ENCODE measurements at places on chromosomes 5 and 9. TPM values are rescaled to one million over a fixed set of nuclear protein-coding genes. Genes with fewer than 3 reads are reported as not detected.

DNA sequence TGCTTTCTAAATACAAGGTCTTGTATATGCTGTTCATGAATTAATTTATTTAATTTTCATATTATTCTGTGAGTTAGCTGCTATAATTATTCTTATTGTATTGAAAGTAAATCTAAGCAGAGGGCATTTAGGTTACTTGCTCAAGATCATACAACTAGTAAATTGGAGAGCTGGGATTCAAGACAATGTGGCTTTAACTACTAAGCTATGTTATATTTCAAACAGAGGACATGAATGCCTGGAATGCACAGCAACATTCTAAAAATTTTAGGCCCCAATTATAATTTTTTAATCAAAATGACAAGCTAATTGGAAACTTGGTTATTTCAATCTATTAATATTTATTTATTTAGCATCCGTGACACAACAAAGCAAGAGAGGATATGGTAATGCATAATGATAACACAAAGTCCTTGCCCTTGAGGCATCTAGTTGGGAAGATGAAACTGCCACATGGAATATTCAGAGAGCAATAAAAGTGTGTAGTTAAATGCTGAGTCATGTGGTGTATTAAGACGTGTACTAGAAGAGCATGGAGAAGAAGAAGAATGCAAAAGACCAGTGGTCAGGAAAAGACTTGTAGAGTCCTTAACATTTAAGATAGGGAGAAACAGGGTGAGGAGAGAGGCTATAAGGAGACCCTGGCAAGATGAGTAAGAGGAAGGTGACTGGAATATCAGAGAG lies 24.4 kb downstream of the CTXN3 start:
- DNase-seq, result no peak

- DNase-seq, result no peak
Observed at GRCh38 chr9:90801241-90801972, at the start of gene SYK. Gene SYK, plus strand, starts transcription at chr9:90801819. Its CDS starts 42,080 bp downstream, at chr9:90843899.

DNA sequence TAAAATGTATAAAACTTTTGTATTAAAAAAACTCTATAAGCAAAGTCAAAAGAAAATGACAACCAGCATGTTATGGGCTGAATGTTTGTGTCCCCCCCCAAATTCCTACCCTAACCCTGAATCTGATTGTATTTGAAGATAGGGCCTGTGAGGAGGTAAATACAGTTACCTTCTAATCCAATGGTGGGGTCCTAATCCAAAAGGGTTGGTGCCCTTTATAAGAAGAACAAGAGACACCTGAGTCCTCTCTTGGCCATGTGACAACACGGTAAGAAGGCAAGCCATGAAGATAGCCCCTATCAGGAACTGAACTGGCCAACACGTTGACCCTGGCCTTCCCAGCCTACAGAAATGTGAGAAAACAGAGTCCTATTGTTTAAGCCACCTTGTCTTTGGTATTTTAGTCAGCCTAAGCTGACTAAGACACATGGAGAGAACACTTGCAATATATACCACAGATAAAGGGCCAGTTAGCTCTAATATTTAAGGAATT lies 49.7 kb upstream of the AKNA start:
- DNase-seq, result no peak

GRCh38 chr5:131366428-131366827 lies 102.6 kb downstream of the CDC42SE2 start:
- no peak for DNase-seq

DNA sequence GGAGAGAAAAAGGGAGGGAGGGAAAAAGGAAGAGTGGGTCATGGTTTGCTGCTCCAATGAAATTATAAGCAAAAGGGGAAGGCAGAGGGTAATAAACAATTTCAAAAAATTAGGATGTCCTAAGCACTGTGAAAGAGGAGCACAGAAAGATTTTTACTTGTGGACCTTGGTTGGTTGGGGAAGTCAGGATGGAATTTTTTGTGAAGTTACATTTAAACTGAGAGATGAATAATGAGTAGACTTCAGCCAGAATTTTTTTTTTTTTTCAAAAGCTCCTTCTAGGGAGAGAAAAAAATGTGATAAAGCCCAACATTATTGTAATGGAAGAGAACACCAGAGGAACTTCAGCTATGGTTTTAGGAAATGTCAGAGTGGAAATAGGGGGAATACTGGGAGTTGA lies 515.9 kb upstream of the PAPPA start:
- DNase-seq, result no peak

The CMBL gene
- 38.7 TPM for polyA plus RNA-seq

Data from left renal pelvis (tissue), 4 donors.